ENCODE measurements at places on chromosomes 16 and 17. TPM values are rescaled to one million over a fixed set of nuclear protein-coding genes. Genes with fewer than 3 reads are reported as not detected.

The ZDHHC1 gene
- 0.36 TPM for total RNA-seq

The MYH1 gene
- not detected for total RNA-seq

The CCL11 gene
- total RNA-seq: not detected

The SOCS3 gene
- total RNA-seq: 0.77 TPM

The GSG1L gene
- not detected for total RNA-seq

The TEKT5 gene
- not detected for total RNA-seq

The KCNJ12 gene
- not detected for total RNA-seq

The CCDC144A gene
- total RNA-seq: not detected

The CD300LG gene
- total RNA-seq: not detected

The ADAM11 gene
- total RNA-seq: 0.91 TPM

The CHP2 gene
- total RNA-seq: not detected

The UQCRC2 gene
- 704 TPM for total RNA-seq

GRCh38 chr17:78766743-78767294 is 15.3 kb downstream of the CYTH1 start:
- no peaks in the 10 kb centered on the region for H3K36me3 ChIP-seq
- no peaks in the 10 kb centered on the region for H3K27me3 ChIP-seq
- peaks cover 59% of the 10 kb centered on the region for H3K4me1 ChIP-seq
- H3K27ac ChIP-seq: no peak overlapping the region
- H3K4me3 ChIP-seq: no peak overlapping the region

GRCh38 chr17:44595216-44595775 is 38.0 kb downstream of the FZD2 start:
- DNase-seq: no peak
- H3K4me3 ChIP-seq: no peak overlapping the region
- no peaks in the 10 kb centered on the region for H3K36me3 ChIP-seq
- H3K27me3 ChIP-seq: peaks cover 4% of the 10 kb centered on the region

DNA sequence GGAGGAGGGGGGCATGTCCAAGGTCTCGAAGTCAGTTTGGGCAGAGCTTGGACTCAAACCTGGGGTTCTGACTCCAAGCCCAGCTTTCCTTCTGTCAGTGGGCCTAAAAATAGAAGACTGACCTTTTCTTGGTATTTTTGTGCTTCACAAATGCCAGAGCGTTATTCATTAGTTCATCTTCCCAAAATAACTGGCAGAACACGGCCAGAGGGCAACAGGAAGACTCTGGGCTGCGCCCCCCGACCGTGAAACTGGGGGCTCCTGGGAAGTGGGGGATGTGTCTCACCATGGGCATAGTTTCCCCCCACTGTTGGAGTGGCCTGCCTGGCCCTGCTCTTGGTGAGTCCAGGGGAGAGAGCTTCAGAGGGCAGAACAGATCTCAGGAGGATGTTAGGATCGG is 94.0 kb downstream of the SOCS1 start:
- H3K4me3 ChIP-seq: no peak overlapping the region
- H3K36me3 ChIP-seq: peaks cover 6% of the 10 kb centered on the region
- no peaks in the 10 kb centered on the region for H3K4me1 ChIP-seq
- H3K27me3 ChIP-seq: no peaks in the 10 kb centered on the region
- no peak for DNase-seq
- H3K27ac ChIP-seq: no peak overlapping the region

GRCh38 chr16:2905241-2905987 is 6.3 kb upstream of the FLYWCH1 start:
- H3K27ac ChIP-seq: peak overlapping the region; percentile 83
- no peaks in the 10 kb centered on the region for H3K27me3 ChIP-seq
- H3K36me3 ChIP-seq: no peaks in the 10 kb centered on the region

DNA sequence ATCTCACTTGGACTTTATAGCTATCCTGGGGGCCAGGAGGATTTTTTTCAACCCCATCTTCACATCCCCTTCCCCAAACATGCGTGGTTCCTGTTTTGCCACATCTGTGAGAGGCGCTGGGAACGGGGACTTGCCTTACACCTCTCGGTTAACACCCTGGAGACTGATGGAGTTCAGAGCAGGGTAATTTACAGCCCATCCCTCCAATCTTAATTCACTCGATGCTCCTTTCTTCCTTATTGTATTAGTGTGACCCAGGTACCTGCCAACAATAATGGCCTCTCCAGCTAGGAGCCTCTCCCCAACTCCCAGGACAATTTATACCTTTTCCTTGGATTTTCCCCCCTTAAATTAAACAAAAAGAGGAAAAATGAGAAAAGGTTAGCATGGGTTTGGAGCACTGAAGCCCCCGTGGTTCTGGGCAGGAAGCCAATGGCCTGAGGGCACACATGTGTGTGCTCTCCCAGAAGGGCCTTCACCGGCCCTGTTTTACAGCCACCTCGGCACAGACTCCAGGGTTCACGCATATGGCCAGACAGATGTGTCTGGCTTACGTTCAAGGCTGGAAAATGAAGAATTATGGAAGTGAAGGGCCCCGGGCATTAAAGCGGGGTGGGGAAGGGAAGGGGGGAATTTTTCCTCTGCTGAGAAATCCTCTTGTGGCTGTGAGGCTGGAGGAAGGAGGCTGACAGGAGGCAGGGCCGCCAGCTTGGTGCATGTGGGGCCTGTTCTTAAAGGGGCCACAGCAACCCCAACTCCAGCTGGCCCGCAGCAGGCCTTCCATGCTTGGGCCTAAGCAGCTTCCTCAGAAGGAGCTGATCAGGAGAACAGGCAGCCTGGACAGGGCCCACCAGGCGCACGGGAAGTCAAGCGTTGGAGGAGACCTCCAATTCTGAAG is 21.4 kb downstream of the HIC1 start:
- no peak for DNase-seq
- H3K36me3 ChIP-seq: peaks cover 16% of the 10 kb centered on the region
- H3K4me1 ChIP-seq: no peaks in the 10 kb centered on the region
- no peak overlapping the region for H3K4me3 ChIP-seq
- H3K27ac ChIP-seq: no peak overlapping the region
- H3K27me3 ChIP-seq: no peaks in the 10 kb centered on the region

GRCh38 chr16:1519831-1520230 is 13.6 kb upstream of the TMEM204 start:
- no peaks in the 10 kb centered on the region for H3K36me3 ChIP-seq
- H3K4me1 ChIP-seq: no peaks in the 10 kb centered on the region
- H3K27ac ChIP-seq: no peak overlapping the region

DNA sequence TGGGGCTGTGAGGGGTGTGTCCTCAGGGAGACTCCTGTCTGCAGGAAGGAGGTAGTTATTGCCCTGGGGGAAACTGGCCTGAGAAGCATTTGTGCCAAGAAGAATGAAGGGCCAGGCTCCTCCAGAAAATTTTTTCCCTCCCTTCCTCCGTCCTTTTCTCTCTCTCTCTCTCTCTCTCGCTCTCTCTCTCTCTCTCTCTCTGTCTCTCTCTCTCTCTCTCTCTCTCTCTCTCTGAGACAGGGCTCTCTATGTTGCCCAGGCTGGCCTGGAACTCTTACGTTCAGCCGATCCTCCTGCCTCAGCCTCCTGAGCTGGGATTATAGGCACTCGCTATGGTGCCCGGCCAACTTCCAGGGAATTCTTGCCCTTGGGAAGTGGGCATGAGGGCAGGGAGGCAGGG is 11.5 kb downstream of the CD300E start:
- H3K4me1 ChIP-seq: no peaks in the 10 kb centered on the region
- no peaks in the 10 kb centered on the region for H3K36me3 ChIP-seq
- H3K27ac ChIP-seq: no peak overlapping the region
- peaks cover 35% of the 10 kb centered on the region for H3K27me3 ChIP-seq
- no peak for DNase-seq

DNA sequence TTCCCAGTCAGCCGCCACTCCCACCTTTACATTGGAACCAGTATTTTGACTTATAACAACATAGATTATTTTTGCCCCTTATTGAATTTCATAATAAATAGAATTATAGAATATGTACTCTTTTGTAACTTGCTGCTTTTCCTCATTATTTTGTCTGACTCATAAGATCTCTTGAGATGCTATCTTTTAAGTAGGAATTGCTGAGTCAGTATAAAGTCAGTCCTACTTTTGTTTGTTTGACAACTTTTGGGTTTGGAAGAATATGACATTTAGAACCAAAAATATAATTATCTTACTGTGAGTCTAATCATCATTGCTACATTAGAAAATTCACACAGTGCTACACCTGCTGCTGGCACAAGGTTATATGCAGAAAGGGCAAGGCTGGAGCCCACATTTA is 69.7 kb downstream of the STXBP4 start:
- no peak overlapping the region for H3K4me3 ChIP-seq
- H3K36me3 ChIP-seq: no peaks in the 10 kb centered on the region
- no peaks in the 10 kb centered on the region for H3K27me3 ChIP-seq
- DNase-seq: no peak
- peaks cover 6% of the 10 kb centered on the region for H3K4me1 ChIP-seq

DNA sequence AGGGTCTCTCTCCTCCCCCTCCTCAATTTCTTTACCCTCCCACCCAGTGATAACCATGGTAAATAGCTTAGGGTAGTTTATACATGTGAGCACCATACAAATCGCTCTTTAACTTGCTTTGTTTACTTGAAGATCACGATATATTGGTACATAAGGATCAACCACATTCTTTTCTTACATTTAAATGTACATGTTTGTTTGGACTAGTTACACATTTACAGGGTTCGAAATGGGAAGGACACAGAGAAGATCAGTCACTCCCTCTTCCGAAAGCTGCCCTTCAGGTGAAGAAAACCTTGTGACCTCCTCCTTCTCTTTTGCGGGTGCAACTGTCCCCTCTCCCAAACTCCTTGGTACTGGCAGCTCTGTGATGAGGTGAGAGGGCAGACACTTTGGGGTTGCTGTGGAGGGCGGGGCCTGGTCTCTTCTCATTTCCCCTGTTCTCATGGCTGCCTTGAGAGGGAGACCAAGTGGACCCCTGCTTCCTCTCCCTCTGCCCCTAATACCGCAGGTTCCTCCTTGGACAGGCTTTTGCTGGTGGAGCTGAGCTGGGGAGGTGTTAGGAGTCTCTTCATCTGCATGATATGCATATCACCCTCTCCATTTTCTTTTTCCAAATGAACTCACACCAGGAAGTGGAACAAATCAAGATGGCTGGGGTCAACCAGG is 4.7 kb upstream of the PIK3R6 start:
- peaks cover 27% of the 10 kb centered on the region for H3K4me1 ChIP-seq
- peak; percentile 53 for DNase-seq
- H3K27ac ChIP-seq: no peak overlapping the region
- H3K36me3 ChIP-seq: no peaks in the 10 kb centered on the region

- H3K4me1 ChIP-seq: no peaks in the 10 kb centered on the region
- no peak overlapping the region for H3K27ac ChIP-seq
- H3K4me3 ChIP-seq: no peak overlapping the region
- H3K36me3 ChIP-seq: peaks cover 87% of the 10 kb centered on the region
Measured at GRCh38 chr17:39527220-39527813, 66.0 kb downstream of the CDK12 start.

DNA sequence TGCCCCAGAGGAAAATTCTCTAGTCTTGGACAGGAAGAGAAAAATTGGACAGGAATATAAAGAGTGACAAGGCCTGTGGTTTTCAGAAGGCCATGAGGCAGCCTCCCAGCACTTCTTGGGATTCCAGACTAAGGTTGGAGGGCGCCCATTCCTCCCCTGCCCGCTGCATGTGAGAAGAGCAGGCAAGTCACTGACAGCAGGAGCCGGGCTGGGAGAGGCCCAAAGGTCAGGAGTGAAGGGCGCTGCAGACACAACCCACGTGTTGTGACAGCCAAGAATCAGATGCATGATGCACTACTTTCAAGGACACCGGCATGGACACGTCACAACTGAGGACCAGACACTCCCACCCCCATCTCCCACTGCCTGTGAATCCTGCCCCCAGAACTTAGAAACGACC is 256.7 kb downstream of the CBLN1 start:
- DNase-seq: no peak
- H3K36me3 ChIP-seq: no peaks in the 10 kb centered on the region
- H3K4me3 ChIP-seq: no peak overlapping the region
- H3K4me1 ChIP-seq: no peaks in the 10 kb centered on the region
- H3K27me3 ChIP-seq: peaks cover 26% of the 10 kb centered on the region
- no peak overlapping the region for H3K27ac ChIP-seq

GRCh38 chr17:42310787-42311215 is 22.5 kb downstream of the STAT5A start:
- H3K27ac ChIP-seq: peak overlapping the region; percentile 73
- H3K4me1 ChIP-seq: peaks cover 80% of the 10 kb centered on the region
- no peak overlapping the region for H3K4me3 ChIP-seq
- H3K27me3 ChIP-seq: no peaks in the 10 kb centered on the region
- DNase-seq: no peak

DNA sequence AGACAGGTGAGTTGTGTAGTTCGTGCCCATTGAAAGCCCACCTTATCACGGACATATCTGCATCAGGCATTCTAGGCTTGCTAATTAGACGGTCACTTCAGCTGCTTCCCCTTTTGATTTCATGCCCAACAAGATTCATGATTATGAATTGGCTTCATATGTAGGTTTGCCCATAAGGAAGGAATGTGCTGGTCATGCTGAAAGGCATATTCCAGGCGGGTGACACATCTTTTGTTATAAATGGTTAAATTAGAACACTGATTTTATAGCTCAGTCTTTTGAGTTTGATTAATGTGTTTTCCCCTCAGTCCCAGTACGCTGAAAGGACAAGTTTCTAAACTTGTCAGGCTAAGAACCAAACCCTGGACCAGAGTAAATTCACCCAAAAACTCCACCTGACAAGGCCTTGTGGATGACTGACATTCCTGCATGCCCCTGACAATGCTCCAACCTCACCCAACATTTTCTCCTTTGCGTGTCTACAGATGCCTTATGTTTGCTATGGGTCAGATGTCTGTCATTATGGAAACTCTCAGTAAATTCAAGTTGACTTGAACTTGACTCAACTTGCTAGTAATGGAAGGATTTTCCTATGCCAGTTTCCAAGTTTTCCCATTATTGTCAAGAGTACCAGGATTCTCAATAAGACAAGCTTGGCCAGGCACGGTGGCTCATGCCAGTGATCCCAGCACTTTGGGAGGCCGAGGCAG is 421.9 kb downstream of the PMP22 start:
- no peaks in the 10 kb centered on the region for H3K27me3 ChIP-seq
- no peaks in the 10 kb centered on the region for H3K36me3 ChIP-seq
- no peak overlapping the region for H3K4me3 ChIP-seq
- no peak overlapping the region for H3K27ac ChIP-seq
- no peaks in the 10 kb centered on the region for H3K4me1 ChIP-seq
- DNase-seq: no peak

- H3K4me1 ChIP-seq: peaks cover 21% of the 10 kb centered on the region
- H3K27me3 ChIP-seq: no peaks in the 10 kb centered on the region
- H3K36me3 ChIP-seq: peaks cover 27% of the 10 kb centered on the region
Measured at GRCh38 chr17:18066866-18067265, 20.9 kb upstream of the DRG2 start.

- no peak overlapping the region for H3K4me3 ChIP-seq
- peaks cover 78% of the 10 kb centered on the region for H3K36me3 ChIP-seq
- H3K27ac ChIP-seq: no peak overlapping the region
- no peaks in the 10 kb centered on the region for H3K27me3 ChIP-seq
Measured at GRCh38 chr17:80891397-80892018, 100.1 kb upstream of the CHMP6 start.

DNA sequence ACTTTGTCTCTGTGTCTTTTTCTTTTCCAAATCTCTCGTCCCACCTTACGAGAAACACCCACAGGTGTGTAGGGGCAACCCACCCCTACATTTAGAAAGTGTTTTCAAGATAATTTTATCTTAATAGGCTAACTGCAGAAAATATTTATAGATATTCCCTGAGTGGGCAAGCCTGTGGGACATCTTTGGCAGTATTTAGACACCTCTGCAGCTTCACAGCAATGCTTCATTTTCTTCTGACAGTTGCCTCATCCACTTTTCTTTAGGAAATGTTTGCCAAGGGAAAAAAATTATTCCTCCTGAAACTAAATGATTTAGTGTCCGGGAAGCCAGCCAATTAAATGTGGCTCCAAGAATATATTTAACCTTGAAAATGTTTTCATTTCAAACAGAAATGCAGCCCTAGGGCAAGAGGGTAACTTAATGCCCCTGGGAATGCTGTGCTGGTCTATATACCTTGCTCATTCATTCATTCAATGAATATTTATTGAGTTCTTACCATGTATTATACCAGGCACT is 290.4 kb downstream of the ABCC12 start:
- peaks cover 8% of the 10 kb centered on the region for H3K27me3 ChIP-seq
- H3K4me1 ChIP-seq: peaks cover 15% of the 10 kb centered on the region

All from HepG2 (cell line).